ENCODE measurements at places on chromosomes 1 and 21.

- no peak for DNase-seq
Observed at GRCh38 chr1:202590975-202591411, 119.3 kb downstream of the SYT2 start.

DNA sequence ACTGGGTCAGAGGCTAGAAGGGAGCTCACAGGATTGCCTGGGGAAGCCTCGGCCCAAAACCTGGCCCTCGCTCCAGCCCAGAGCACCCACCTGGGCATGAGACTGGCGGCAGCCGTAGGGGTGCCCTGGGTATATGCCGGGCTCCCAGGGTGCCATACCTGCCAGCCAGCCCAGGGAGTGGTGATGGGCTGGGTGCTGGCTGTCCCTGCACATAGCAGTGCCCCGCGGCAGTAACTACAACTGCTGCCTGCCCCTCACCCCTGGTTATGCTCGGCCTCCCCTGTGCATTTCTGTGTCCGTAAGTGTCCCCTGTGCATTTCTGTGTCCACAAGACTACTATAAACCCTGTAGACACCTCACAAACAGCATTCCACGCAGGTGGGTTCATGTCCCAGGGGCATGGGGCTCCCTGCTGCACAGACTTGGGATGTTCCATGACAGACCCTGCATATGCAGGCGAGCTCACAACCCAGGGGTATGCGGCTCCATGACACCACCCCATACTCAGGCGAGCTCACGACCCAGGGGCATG is 5.8 kb upstream of the SPATC1L start:
- no peak for DNase-seq

GRCh38 chr1:153951801-153952200 is 5.3 kb upstream of the DENND4B start:
- DNase-seq: no peak

DNA sequence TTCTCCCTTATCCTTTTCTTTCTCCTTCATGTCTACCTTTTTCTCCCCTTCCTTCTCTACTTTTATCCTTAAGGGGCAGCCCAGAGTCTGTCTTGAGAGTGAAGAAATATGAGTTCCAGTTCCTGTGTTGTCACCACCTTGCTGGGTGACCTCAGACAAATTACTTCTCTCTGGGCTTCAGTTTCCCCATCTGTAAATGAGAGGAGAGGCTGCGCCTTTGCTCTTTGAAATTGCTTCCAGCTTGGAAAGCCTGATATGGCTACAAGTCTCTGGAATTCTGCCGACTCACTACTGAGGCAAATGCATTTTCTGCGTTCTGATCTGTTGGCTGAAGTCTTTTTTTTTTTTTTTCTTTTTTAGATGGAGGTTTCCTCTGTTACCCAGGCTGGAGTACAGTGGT is 119.2 kb downstream of the SYF2 start:
- DNase-seq: no peak

GRCh38 chr1:169877800-169878491 is 15.8 kb downstream of the SCYL3 start:
- no peak for DNase-seq

GRCh38 chr1:115809076-115809475 is 31.9 kb downstream of the NHLH2 start:
- no peak for DNase-seq

DNA sequence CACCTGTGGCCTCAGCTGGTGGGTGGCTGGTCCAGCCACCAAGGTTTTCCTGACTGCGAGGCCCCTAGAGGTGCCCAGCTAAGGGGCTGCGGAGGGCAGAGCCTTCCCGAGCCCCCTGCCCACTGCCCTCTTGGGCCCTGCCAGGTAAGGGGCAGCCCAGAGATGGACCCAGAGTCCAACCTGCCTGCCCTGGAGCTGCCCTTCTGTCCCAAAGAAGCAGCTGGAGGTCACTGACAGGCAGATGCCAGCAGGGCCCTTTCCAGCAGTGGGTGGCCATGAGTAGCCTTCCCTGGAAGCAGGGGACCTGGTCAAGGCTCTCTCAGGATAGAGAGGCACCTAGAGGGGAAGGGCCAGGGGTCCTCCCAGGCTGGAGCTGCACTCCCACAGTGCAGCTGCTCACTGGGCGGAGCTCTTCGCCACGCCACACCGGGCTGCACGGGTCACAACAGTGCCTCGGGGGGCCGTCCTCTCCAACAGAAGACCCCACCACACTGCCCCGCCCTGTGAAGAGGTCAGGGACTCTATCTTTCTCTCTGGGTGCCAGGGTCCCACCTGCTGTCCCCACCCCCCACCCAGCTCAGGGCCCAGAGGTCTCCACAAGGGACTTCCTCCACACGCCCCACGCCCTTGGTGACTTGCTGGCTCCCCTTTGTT is 10.9 kb upstream of the GNB1 start:
- DNase-seq: no peak

DNA sequence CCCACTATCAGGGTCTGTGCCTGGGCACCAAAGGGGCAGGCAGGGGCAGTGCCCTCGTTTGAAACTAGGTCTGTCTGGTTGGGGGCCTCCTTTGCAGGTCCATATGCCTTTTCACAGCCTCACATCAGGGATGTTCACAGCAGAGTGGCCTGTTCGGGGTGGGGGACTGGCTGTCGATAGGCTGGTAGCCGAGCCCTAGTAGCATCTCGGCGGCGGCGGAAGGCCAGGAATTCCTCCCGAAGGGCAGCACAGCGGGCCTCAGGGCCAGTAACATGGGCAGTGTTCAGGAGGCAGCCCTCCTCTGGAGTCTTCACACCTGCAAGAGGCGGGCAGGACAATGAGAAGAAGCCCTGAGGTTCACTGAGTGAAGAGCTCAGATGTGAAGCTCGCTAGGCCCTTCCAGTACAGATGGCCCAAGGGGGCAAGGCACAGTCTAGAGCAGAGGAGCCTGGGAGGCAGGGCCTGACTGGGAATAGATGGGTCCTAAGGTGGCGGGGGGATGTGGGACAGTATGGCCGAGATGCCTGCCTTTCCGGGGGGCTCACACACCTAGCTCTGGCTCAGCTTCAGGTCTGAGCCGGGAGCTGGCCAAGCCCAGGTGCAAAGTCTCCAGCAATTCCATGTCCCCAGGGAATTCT is 2.0 kb upstream of the TAGLN2 start:
- DNase-seq: no peak

DNA sequence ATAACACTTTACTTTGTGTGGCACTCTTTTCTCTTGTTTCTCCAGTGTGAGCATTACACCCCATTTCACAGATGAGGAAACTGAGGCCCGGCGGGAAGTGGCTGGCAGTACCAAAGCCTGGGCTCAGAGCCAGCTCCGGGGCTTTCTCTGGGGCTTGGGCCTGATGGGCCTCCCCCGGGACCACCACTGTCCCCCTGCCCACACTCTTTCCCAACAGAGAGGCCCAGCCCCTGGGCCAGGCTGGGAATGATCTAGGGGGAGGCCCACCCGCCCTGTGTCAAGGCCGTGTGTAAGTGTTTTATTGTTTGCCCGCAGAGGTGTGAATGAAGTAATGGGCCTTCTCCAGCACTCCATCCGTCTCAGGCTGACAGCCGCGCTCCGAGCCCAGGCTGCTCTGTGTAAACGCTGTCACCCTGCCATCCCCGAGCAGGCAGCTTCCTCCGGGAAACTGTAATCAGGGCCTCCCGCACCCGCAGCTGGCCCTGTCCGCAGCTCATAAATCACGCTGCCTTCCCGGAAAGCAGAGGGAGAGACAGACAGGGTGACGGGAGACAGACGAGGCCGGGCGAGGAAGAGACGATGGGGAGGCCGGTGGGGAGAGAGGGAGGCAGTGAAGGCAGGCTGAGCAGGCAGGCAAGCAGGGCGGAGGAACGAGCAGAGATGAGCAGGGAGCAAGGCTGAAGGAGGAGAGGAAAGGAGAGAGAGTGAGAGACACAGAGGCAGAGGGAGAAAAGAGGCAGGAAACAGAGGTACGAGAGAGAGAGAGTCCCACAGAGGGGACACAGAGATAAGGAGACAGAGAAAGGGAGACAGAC is 109.7 kb upstream of the ZBTB40 start:
- DNase-seq: no peak

DNA sequence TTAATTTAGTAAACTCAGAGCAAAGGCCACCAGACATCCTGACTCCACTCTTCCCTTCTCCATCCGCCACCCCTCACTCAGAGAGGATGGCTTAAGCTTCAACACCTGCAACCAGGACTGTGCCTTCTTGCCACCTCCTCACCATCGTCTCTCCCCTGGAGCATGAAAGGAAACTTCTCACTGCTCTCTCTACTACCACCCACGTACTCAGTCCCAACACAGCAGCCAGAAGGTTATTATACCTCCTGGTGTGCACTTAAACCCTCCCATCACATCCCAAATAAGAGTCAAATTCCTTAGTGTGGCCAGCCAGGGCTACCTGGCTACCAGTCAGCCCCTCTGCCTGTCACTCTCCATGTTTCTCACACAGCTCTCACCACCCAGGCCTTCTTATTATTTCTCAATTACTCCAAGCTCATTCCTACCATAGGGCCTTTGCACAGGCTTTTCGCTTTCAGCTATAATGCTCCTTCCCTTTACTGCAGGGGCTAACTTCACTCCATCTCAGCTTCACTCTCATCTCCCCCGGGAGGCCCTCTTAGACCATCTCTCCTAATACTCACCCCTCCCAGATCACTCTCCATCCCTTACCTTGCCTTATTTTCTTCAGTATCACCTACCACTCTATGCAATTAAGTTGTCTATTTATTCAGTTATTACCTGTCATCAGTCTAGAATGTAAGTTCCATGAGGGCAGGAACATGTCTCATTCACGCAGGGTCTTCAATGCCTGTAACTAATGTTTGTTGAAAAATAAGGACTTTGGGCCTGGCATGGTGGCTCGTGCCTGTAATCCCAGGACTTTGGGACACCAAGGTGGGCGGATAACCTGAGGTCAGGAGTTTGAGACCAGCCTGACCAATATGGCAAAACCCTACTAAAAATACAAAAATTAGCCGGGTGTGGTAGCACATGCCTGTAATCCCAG is 137.5 kb downstream of the TOMM20 start:
- DNase-seq: no peak

GRCh38 chr1:19462781-19463503 is 22.4 kb downstream of the CAPZB start:
- DNase-seq: peak; percentile 61

DNA sequence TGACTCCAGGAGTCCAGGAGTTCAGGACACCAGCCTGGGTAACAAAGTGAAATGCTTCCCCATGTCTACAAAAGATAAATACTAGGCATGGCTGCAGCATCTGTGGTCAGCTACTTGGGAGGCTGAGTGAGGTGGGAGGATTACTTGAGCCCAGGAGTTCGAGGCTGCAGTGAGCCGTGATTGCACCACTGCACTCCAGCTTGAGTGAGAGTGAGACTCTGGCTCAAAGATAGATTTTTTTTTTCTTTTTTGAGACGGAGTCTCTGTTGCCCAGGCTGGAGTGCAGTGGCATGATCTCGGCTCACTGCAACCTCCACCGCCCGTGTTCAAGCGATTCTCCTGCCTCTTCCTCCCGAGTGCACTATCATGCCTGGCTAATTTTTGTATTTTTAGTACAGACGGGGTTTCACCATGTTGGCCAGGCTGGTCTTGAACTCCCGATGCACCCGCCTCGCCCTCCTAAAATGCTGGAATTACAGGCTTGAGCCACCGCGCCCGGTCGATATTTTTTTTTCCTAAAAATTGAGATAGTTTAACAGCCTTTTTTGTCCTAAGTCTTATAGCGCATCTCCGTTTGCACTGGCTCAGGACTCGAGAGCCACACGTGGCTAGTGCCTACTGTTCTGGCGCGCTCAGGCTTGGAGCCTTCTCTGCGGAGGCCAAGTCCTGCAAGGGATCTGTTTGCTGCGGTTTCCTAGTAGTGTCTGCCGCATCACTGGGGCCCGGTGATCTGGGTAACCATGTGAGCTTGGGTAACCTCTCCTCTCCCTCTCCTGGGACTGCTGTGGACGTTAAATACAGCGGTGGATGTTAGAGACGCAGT is 1.0 kb upstream of the MFN2 start:
- no peak for DNase-seq

DNA sequence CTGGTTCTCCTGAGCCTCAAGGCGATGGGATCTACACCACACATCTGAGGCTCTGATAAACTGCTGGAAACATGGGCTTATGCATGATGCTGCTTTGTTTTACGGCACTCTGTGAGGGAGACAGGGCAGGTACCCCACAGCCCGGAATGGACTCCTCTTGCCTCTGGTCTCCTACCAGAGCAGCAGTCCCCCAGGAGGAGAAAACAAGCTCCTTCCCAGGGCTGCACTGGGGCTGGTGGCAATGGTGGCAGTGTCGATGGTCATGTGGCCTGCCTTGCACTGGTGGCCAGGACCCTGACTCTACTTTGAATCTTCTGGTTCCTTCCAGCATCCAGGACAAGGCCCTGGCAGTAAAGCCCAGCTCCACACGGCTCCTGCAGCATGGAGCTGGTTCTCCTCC is 79.4 kb downstream of the TOMM20 start:
- no peak for DNase-seq

- DNase-seq: no peak
Observed at GRCh38 chr21:14554948-14555347, 8.8 kb upstream of the SAMSN1 start.

- no peak for DNase-seq
Observed at GRCh38 chr1:102879439-102879993, 228.8 kb downstream of the COL11A1 start.

DNA sequence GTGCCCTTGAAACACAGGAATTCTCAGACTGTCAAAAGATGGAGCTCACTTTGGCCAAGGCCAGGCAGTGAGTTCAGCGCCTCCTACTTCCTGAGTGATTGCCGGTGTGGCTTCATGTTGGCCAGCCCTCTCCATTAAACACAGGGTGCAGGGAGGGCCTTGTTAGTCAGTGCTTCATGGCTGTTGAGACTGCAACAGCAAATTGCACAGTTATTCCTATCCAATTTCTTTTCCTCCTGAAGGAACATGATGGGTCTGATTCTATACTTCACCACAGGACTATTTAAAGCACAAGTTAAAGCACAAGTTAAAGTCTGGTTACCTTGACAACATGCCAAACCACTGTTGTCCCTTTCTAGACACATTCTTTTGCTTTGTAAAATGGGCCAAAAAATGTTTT is 156.6 kb downstream of the SIPA1L2 start:
- no peak for DNase-seq

GRCh38 chr1:32904797-32905196 is 3.6 kb upstream of the TMEM54 start:
- no peak for DNase-seq

- DNase-seq: no peak
Observed at GRCh38 chr1:197126691-197127090, 19.8 kb downstream of the ASPM start.

GRCh38 chr21:40839521-40839920 is 7.4 kb downstream of the DSCAM start:
- DNase-seq: no peak

DNA sequence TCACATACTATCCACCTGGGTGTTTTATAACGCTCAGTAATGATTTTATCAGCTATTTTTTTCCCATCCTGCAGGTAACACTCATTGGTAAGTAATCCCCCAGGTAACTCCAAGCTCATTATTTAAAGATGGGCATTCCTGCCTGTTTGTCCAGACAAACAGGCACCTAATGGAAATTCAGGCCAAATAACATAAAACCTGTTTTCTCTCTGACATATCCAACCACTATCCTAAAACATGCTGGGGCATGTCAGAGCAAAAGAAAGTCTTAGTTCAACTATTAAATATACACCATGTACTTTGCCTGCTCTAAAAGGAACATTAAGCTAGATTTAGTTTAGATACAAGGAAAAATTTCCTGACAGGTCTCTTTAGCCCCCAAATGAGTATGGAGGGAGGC is 987.7 kb downstream of the TTLL7 start:
- DNase-seq: no peak

- DNase-seq: no peak
Observed at GRCh38 chr1:202038688-202039346, 28.4 kb downstream of the ELF3 start.
